ENCODE measurements at places on chromosomes 11 and 22. TPM values are rescaled to one million over a fixed set of nuclear protein-coding genes. Genes with fewer than 3 reads are reported as not detected.

The SYT12 gene
- total RNA-seq: 0.61 TPM

The PLAAT4 gene
- total RNA-seq: 217 TPM

The TECTA gene
- total RNA-seq: 0.87 TPM

The CRYBB3 gene
- total RNA-seq: 0.58 TPM

The TSPO gene
- 276 TPM for total RNA-seq

The DEFB131B gene
- total RNA-seq: not detected

The APOBEC3B gene
- 9.5 TPM for total RNA-seq

The AQP11 gene
- total RNA-seq: 0.94 TPM

The MPZL2 gene
- total RNA-seq: 111 TPM

The SLC2A11 gene
- total RNA-seq: 15.4 TPM

The SMIM35 gene
- total RNA-seq: not detected

The TTC38 gene
- total RNA-seq: 26.8 TPM

- DNase-seq: peak; percentile 70
- H3K4me1 ChIP-seq: no peaks in the 10 kb centered on the region
These were observed 9.5 kb downstream of the SLC16A8 start for GRCh38 chr22:38074181-38075104.

- peaks cover 8% of the 10 kb centered on the region for H3K4me1 ChIP-seq
- peaks cover 5% of the 10 kb centered on the region for H3K36me3 ChIP-seq
- H3K4me3 ChIP-seq: no peak overlapping the region
These were observed 41.9 kb downstream of the TOLLIP start for GRCh38 chr11:1267441-1268100.

DNA sequence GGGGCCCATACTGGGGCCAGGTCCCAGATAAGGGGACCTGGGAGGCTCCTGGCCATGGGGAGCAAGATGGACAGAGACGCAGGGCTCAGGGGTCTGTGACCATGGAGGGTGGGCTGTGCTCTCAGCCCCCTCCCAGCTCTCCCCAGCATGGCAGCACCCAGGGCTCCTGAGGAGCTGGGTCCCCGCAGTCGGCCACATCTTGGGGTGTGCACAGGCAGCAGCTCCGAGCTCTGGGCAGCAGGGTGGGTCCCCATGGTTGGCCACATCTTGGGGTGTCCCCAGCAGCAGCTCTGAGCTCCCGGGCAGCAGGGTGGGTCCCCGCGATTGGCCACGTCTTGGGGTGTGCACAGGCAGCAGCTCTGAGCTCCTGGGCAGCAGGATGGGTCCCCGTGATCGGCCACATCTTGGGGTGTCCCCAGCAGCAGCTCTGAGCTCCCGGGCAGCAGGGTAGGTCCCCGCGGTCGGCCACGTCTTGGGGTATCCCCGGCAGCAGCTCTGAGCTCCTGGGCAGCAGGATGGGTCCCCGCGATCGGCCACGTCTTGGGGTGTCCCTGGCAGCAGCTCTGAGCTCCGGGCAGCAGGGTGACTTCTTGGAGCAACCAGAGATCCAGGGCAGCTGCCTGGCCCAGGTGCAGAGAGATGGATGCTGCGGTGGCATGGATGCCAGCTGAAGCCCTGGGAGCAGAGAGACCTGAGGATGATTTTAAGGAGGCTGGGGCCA lies 18.3 kb upstream of the MUC5B start:
- H3K4me3 ChIP-seq: no peak overlapping the region
- no peak for DNase-seq
- H3K27ac ChIP-seq: no peak overlapping the region
- no peaks in the 10 kb centered on the region for H3K4me1 ChIP-seq
- H3K27me3 ChIP-seq: no peaks in the 10 kb centered on the region
- H3K36me3 ChIP-seq: no peaks in the 10 kb centered on the region

- H3K27ac ChIP-seq: peak overlapping the region; percentile 20
- peak; percentile 60 for DNase-seq
- H3K4me1 ChIP-seq: peaks cover 19% of the 10 kb centered on the region
- no peaks in the 10 kb centered on the region for H3K27me3 ChIP-seq
- H3K4me3 ChIP-seq: peak overlapping the region; percentile 13
- no peaks in the 10 kb centered on the region for H3K36me3 ChIP-seq
These were observed 78.7 kb downstream of the PIWIL3 start for GRCh38 chr22:24695561-24696511.

DNA sequence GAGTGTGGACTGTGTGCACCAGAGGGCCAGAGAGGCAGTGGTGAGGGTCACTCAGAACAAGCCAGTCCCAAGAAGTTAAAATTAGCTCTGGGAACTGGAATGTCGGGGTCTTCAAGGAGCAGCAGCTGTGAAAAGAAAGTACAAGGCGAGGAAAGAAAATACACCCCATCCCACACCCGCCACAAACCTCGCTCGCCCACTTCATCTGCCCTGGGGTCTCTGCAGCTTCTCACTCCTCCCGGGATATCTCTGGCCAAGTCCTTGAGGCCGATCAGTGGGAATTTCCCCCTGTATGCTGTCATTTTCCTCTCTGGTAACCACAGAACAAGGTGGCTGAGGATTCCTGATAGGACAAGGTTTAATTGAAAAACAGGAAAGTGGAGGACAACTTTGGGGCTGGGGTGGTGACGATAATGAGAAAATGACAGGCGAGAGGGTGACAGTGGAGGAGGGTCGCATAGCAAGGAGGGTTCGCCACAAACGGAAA lies 36.3 kb upstream of the TIMP3 start:
- peaks cover 20% of the 10 kb centered on the region for H3K27me3 ChIP-seq
- peaks cover 40% of the 10 kb centered on the region for H3K4me1 ChIP-seq
- DNase-seq: no peak
- no peaks in the 10 kb centered on the region for H3K36me3 ChIP-seq
- H3K4me3 ChIP-seq: no peak overlapping the region
- peak overlapping the region; percentile 58 for H3K27ac ChIP-seq

DNA sequence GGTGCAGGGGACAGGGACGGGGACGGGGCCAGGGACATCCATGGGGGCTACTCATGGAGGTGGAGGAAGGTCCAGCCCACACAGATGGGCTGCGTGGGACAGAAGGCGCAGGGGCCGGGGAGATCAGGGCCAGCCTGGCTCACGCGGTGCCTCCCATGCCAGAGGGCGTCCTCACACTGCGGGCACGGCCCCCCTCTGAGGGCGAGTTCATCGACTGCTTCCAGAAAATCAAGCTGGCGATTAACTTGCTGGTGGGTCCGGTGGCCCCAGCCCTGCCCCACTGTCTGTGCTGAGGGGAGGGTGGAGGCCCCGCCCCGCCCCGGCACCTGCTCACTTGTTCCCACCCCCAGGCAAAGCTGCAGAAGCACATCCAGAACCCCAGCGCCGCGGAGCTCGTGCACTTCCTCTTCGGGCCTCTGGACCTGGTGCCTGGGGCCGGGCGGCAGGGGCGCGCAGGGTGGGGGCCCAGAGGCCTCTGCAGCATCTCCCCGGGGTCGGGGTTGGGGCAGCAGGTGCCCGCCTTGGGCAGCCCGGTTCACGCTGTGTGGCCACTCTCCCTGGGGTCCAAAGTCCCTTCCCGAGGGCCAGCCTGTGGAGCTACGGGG lies 15.8 kb downstream of the EPS8L2 start:
- DNase-seq: no peak
- no peaks in the 10 kb centered on the region for H3K4me1 ChIP-seq
- no peak overlapping the region for H3K27ac ChIP-seq
- no peaks in the 10 kb centered on the region for H3K36me3 ChIP-seq

GRCh38 chr11:12721816-12722604 lies 47.8 kb downstream of the TEAD1 start:
- no peak for DNase-seq
- H3K4me3 ChIP-seq: no peak overlapping the region
- peaks cover 18% of the 10 kb centered on the region for H3K4me1 ChIP-seq
- H3K27me3 ChIP-seq: no peaks in the 10 kb centered on the region

- no peaks in the 10 kb centered on the region for H3K27me3 ChIP-seq
- no peak for DNase-seq
- H3K27ac ChIP-seq: peak overlapping the region; percentile 94
- H3K36me3 ChIP-seq: peaks cover 76% of the 10 kb centered on the region
- H3K4me3 ChIP-seq: no peak overlapping the region
These were observed 75.8 kb downstream of the CD44 start for GRCh38 chr11:35214792-35215193.

- H3K27me3 ChIP-seq: no peaks in the 10 kb centered on the region
- H3K36me3 ChIP-seq: no peaks in the 10 kb centered on the region
- H3K4me3 ChIP-seq: no peak overlapping the region
- no peak for DNase-seq
- no peaks in the 10 kb centered on the region for H3K4me1 ChIP-seq
These were observed 263.3 kb upstream of the POU2AF2 start for GRCh38 chr11:110982214-110982613.

- no peaks in the 10 kb centered on the region for H3K36me3 ChIP-seq
- H3K4me3 ChIP-seq: no peak overlapping the region
- no peak for DNase-seq
- H3K27me3 ChIP-seq: no peaks in the 10 kb centered on the region
These were observed 43.2 kb downstream of the GLYATL2 start for GRCh38 chr11:58801302-58801701.

GRCh38 chr22:42947211-42947990 lies 67.5 kb downstream of the PACSIN2 start:
- no peaks in the 10 kb centered on the region for H3K36me3 ChIP-seq
- H3K27me3 ChIP-seq: no peaks in the 10 kb centered on the region
- no peak overlapping the region for H3K4me3 ChIP-seq
- H3K27ac ChIP-seq: peak overlapping the region; percentile 25
- peaks cover 81% of the 10 kb centered on the region for H3K4me1 ChIP-seq

GRCh38 chr11:120334894-120335462 lies 1.2 kb upstream of the ARHGEF12 start:
- H3K36me3 ChIP-seq: no peaks in the 10 kb centered on the region
- peaks cover 26% of the 10 kb centered on the region for H3K4me1 ChIP-seq
- H3K27ac ChIP-seq: peak overlapping the region; percentile 91

DNA sequence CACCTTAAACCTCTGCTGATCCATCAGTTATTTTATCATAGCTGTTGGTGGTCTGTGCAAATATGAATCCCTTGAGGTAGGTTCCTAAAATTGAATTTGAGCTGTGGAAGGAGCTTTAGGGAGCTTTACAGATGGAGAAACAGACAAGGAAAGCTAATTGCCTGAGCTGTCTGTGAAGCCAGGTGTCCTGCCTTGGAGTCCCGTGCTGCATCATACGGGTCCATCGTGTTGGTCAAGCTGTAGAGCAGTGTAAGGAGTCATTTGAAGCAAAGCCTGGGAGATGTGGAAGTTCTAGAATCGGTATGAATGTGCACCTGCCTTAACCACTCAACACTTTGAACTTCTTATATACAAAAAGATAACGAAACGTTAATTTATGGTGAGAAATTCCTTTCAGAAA lies 1.0 kb downstream of the POLA2 start:
- peaks cover 25% of the 10 kb centered on the region for H3K36me3 ChIP-seq
- peak overlapping the region; percentile 94 for H3K27ac ChIP-seq
- DNase-seq: no peak
- H3K27me3 ChIP-seq: no peaks in the 10 kb centered on the region
- peaks cover 32% of the 10 kb centered on the region for H3K4me1 ChIP-seq

DNA sequence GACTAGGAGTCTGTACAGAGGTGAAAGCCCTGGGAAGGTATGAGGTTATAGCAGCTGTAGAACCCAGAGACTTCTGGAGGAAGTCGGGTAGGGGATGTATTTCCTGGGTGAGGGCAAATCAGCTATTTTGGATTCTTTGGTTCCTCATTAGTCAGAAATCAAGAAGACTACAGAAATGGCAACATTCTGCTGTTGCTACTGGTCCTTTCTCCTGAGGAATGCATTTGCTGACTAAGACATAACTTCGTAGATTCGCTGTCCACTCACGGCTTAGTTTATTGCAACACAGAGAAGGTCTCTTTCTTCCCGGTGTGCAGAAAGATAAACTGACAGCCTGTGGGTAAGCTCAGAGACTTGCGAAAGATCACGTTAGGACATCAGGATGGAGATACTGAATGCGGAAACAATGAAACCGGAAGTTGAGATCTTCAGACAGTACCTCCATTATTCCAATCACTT lies 25.3 kb upstream of the SESN3 start:
- no peaks in the 10 kb centered on the region for H3K36me3 ChIP-seq
- DNase-seq: no peak
- no peaks in the 10 kb centered on the region for H3K27me3 ChIP-seq
- no peak overlapping the region for H3K4me3 ChIP-seq

DNA sequence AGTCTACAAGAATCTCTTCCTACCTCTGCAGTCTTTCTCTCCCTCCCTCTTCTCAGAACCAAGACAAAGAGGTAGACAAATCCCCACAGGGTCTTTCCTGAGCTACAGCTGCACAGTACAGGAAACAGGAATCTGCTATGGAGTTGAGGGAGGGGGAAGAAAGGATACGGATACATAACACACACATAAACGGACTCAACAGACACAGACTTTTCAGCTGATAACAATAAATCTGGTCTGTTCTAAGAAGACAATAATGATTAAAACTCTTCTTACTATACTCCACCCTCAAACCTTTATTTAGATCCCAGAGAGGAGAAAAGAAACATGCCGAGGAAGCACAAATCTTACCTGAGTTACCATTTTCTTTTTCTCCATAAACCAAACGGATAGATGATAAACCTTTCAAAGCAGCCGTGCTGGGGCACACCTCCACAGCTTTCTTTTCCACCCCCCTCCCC lies 122.2 kb downstream of the APOL5 start:
- no peaks in the 10 kb centered on the region for H3K27me3 ChIP-seq
- H3K4me3 ChIP-seq: peak overlapping the region; percentile 47
- no peaks in the 10 kb centered on the region for H3K36me3 ChIP-seq
- H3K27ac ChIP-seq: peak overlapping the region; percentile 64
- H3K4me1 ChIP-seq: peaks cover 44% of the 10 kb centered on the region
- DNase-seq: peak; percentile 42

DNA sequence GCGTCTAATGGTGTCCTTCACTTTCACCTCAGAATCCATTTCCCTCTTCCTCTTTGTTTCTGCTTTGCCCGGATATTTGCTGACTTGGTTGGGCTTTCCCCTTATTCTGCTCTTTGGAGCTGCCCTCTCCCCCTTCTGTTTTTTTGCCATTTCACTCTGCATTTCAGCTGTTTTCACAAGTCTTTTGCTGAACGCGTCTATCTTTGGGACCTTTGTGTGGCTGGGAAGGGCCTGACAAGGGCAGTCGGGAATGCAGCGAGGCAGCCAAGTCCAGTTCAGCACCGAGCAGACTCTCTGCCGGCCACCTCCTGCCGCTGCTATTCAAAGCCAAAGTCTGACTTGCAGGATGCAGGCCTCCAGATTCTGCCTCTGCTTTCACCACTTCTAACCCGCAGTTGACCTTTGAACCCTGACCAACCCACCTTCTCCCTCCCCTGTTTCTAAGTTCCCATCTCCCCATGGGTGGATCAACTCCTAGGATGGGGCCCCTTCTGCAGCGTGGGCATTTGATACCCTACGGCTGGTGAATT lies 38.2 kb downstream of the FEZ1 start:
- no peak for DNase-seq
- no peaks in the 10 kb centered on the region for H3K36me3 ChIP-seq
- H3K27me3 ChIP-seq: no peaks in the 10 kb centered on the region
- H3K27ac ChIP-seq: peak overlapping the region; percentile 51

DNA sequence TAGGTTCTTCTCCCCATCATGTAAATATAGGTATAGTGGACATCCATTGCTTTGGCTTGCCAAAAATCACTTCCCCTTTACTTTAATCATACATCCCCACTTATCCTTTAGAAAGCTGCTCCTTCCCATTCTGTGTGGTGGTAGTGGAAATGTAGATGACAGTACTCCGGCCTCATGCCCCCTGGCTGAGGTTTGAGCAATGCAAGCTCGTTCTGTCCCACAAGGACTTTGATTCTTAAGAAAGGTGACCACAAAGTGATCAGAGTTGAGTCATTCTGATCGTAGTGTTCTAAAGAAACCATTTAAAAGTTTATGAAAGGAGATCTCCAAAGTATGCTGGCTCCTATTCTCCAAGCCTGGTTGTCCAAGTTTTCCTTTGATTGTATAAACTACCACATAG lies 10.9 kb downstream of the TUG1 start:
- H3K27me3 ChIP-seq: no peaks in the 10 kb centered on the region
- no peak overlapping the region for H3K27ac ChIP-seq
- no peak for DNase-seq
- peaks cover 10% of the 10 kb centered on the region for H3K4me1 ChIP-seq
- no peak overlapping the region for H3K4me3 ChIP-seq
- H3K36me3 ChIP-seq: peaks cover 10% of the 10 kb centered on the region

All from left lung (tissue), 14 donors.